ENCODE measurements at places on chromosomes 1 and 21.

- no peak overlapping the region for H3K27ac ChIP-seq
- H3K27me3 ChIP-seq = no peaks in the 10 kb centered on the region
These were observed 81.6 kb upstream of the PPP2R5A start for GRCh38 chr1:212203630-212204029.

GRCh38 chr1:43056981-43057391 is 98.3 kb upstream of the SLC2A1 start:
- no peak for DNase-seq
- H3K27me3 ChIP-seq = peaks cover 28% of the 10 kb centered on the region
- H3K4me3 ChIP-seq = no peak overlapping the region
- H3K36me3 ChIP-seq = no peaks in the 10 kb centered on the region

DNA sequence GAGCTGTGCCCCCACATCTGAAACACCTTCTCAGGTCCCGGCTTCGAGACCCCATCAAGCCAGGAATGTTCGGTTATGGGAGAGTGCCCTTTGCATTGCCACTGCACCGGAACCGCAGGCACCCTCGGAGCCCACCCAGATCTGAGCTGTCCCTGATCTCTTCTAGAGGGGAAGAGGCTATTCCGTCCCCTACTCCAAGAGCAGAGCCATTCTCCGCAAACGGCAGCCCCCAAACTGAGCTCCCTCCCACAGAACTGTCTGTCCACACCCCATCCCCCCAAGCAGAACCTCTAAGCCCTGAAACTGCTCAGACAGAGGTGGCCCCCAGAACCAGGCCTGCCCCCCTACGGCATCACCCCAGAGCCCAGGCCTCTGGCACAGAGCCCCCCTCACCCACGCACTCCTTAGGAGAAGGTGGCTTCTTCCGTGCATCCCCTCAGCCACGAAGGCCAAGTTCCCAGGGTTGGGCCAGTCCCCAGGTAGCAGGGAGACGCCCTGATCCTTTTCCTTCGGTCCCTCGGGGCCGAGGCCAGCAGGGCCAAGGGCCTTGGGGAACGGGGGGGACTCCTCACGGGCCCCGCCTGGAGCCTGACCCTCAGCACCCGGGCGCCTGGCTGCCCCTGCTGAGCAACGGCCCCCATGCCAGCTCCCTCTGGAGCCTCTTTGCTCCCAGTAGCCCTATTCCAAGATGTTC is 4.3 kb downstream of the ADAMTSL4 start:
- no peak overlapping the region for H3K27ac ChIP-seq
- peaks cover 5% of the 10 kb centered on the region for H3K27me3 ChIP-seq
- H3K4me3 ChIP-seq = no peak overlapping the region
- no peaks in the 10 kb centered on the region for H3K36me3 ChIP-seq
- peaks cover 25% of the 10 kb centered on the region for H3K4me1 ChIP-seq

DNA sequence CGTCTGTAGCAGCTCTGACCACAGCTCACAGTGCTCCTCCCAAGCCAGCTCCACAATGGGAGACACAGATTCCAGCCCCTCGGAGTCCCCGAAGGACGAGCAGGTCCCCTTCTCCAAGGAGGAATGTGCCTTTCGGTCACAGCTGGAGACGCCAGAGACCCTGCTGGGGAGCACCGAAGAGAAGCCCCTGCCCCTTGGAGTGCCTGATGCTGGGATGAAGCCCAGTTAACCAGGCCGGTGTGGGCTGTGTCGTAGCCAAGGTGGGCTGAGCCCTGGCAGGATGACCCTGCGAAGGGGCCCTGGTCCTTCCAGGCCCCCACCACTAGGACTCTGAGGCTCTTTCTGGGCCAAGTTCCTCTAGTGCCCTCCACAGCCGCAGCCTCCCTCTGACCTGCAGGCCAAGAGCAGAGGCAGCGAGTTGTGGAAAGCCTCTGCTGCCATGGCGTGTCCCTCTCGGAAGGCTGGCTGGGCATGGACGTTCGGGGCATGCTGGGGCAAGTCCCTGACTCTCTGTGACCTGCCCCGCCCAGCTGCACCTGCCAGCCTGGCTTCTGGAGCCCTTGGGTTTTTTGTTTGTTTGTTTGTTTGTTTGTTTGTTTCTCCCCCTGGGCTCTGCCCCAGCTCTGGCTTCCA is 22.9 kb upstream of the VPS13D start:
- H3K27ac ChIP-seq = no peak overlapping the region
- no peaks in the 10 kb centered on the region for H3K27me3 ChIP-seq
- no peak for DNase-seq
- no peak overlapping the region for H3K4me3 ChIP-seq

- H3K4me1 ChIP-seq = peaks cover 11% of the 10 kb centered on the region
- no peak overlapping the region for H3K4me3 ChIP-seq
- no peak for DNase-seq
- H3K36me3 ChIP-seq = peaks cover 7% of the 10 kb centered on the region
These were observed 3.0 kb downstream of the GGPS1 start for GRCh38 chr1:235331401-235331800.

- H3K27ac ChIP-seq = no peak overlapping the region
- H3K36me3 ChIP-seq = no peaks in the 10 kb centered on the region
- H3K4me3 ChIP-seq = peak overlapping the region; percentile 80
These were observed 8.7 kb upstream of the SLC2A5 start for GRCh38 chr1:9078015-9078751.

DNA sequence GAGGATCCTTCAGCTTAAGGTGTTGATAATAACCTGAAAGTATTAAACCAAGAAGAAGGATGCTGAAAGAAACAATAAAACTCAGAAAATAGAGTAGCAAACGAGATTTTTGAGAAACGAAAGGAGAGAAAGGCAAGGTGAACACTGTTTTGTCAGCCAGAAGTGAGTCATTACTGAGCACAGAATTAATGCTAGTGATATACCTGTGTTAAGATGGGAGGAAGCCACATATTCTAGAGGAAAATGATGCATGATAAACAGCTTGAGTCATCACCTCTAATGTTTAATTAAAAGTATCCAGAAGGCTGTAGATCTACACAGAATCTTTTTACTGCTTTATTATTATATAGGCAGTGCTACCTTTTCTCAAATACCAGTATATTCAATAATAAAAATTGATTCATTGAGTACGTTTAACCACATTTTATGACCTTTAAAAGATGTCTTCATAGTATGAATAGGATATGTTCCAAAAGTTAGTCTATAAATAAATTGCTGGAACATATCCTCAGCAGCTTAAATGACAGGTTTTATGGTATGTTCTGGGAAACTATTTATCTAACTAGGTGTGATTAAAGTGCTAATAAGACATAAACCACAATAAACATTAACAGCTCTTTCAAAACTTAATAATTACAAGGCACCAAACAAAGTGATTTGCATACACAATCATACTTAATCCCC is 10.3 kb downstream of the SH3GLB1 start:
- H3K27ac ChIP-seq = no peak overlapping the region
- DNase-seq = no peak
- peaks cover 8% of the 10 kb centered on the region for H3K4me1 ChIP-seq

DNA sequence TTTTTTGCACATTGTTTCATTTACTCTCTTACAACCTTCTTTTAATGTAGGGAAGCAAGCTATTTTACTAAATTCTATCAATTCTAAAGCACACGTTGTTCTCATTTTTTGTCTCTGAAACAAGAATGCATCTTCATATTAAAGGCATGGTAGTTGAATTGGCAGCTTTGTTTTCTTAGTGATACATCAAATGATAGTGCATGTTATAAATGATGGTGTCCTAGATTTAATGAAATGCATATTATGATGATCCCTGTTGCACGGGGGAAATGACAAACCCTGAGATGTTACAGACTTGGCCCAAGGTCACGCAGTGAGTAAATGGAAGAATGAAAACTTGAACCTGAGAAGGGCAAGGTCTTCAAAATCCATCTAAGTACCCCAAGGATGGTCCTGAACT is 213.1 kb downstream of the KAZN start:
- no peak overlapping the region for H3K27ac ChIP-seq
- H3K4me1 ChIP-seq = no peaks in the 10 kb centered on the region
- H3K36me3 ChIP-seq = peaks cover 12% of the 10 kb centered on the region

GRCh38 chr1:204258213-204259115 is 44.7 kb upstream of the GOLT1A start:
- no peak overlapping the region for H3K27ac ChIP-seq
- DNase-seq = no peak
- H3K4me1 ChIP-seq = no peaks in the 10 kb centered on the region
- no peaks in the 10 kb centered on the region for H3K36me3 ChIP-seq
- no peak overlapping the region for H3K4me3 ChIP-seq
- peaks cover 8% of the 10 kb centered on the region for H3K27me3 ChIP-seq

DNA sequence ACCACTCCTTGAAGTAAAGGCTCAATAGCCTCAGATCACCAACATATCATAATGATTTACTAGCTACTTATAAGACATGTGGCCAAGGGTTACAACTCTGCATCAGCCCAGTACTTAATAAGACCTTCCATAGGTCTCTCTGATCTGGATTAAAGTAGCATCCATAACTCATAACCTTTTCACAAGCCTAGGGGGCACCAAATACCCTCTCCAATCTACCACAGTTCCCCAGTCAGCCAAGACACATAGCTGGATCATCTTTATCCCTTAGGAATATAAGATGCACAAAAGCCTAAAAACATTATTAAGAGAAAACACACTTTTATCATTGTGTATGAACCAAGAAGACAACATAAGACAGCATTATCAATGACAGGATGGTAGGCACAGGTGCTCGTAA is 22.1 kb downstream of the SSX2IP start:
- H3K27ac ChIP-seq = no peak overlapping the region
- DNase-seq = no peak
- no peak overlapping the region for H3K4me3 ChIP-seq
- no peaks in the 10 kb centered on the region for H3K4me1 ChIP-seq
- H3K27me3 ChIP-seq = no peaks in the 10 kb centered on the region

DNA sequence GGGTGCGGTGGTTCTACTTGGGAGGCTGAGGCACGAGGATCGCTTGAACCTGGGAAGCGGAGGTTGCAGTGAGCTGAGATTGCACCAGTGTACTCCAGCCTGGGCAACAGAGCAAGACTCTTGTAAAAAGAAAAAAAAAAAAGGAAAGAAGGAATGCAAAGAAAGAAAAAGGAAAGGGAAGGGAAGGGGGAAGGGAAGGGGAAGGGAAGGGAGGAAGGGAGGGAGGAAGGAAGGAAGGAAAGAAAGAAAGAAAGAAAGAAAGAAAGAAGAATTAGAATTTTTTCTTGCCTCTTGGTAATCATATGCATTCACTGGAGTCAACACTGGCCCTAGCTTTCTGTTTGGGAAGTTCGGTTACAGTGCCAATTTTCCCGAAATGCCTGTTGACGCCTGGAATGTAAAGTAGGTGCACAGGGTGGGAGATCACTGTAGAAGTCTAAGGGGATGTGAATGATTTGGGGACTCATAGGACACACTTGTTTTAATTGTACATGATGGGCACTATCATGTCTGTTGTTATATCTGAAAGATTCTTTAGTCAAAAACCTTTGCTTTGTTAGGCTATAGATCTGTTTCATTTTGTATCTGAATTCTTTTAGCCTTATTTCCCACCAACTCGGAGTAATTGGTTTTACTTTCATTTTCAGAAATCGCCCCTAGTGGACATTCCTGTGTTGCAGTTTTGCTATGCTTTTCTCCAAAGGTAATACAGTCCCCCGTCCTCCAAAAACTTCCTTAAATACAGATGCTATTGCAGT is 59.8 kb upstream of the MORC3 start:
- peak; percentile 57 for DNase-seq
- H3K27ac ChIP-seq = peak overlapping the region; percentile 95
- peaks cover 94% of the 10 kb centered on the region for H3K4me1 ChIP-seq

DNA sequence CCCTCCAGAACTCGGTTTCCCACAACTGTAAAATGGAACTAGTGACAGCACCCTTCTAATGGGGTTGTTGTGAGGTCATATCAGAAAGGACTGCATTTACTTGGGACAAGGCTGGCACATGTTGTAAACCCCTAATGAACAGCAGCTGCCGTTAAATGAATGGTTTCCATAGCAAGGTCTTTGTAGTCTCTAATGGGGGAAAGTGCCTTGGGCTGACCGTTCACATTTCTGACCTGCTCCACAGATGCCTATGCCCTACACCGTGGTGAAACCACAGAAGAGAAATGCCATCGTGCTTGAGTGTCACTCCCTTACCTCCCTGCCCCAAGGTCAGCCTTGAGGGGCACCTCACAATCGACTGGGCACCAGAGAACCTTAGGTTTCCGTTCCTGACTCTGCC is 143.1 kb downstream of the ZSCAN20 start:
- peaks cover 51% of the 10 kb centered on the region for H3K27me3 ChIP-seq
- no peak overlapping the region for H3K27ac ChIP-seq
- no peak overlapping the region for H3K4me3 ChIP-seq
- H3K36me3 ChIP-seq = no peaks in the 10 kb centered on the region

DNA sequence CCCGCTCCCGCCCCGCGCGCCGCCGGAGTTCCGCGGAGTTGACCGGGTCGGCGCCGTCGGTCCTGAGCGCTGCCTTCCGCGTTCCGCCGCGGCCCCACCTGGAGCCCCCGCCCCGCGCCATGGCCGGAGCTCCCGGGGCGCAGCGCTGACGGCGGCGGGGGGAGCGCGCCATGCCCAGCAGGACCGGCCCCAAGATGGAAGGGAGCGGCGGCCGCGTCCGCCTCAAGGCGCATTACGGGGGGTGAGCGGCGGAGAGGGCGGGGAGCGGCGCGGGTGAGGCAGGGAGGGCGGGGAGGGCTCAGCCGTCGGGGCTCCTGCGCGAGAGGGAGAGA is 216 bp downstream of the PRKCZ start:
- H3K27me3 ChIP-seq = peaks cover 15% of the 10 kb centered on the region
- H3K27ac ChIP-seq = no peak overlapping the region
- H3K4me1 ChIP-seq = peaks cover 28% of the 10 kb centered on the region
- H3K36me3 ChIP-seq = no peaks in the 10 kb centered on the region
- no peak overlapping the region for H3K4me3 ChIP-seq

DNA sequence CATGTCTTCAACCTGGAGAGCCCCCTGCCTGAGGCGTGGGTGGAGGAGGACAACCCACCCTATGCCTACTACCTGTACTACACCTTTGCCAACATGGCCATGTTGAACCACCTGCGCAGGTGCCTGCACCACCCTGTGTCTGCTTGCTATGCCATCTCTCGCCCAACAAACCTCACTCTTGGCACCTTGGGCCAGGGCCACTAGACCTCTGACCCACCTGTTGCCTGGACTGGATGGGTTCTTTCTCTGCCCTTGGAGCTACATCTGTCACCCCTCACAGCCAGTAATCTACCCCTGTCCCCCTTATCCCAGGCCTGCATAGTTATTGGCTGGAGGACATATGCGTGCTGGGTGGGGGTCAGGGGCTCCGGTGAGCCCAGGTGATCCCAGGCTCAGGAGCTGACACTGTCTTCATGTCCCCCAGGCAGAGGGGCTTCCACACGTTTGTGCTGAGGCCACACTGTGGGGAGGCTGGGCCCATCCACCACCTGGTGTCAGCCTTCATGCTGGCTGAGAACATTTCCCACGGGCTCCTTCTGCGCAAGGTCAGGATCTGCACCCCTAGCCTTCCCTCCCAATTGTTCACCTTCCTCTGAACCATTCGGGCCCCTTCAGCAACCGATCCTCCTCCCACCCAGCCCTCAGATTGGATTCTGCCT is 9.9 kb downstream of the AMPD2 start:
- H3K4me3 ChIP-seq = no peak overlapping the region
- DNase-seq = no peak
- H3K27me3 ChIP-seq = no peaks in the 10 kb centered on the region
- H3K36me3 ChIP-seq = peaks cover 4% of the 10 kb centered on the region
- no peak overlapping the region for H3K27ac ChIP-seq
